A549 treated with CpdA at 1 μM for 4 hours (cell line): ENCODE measurements at places on chromosomes 5 and 9. TPM values are rescaled to one million over a fixed set of nuclear protein-coding genes. Genes with fewer than 3 reads are reported as not detected.

OLFM1 gene
- total RNA-seq, result 9.8 to 11.7 TPM (median 10.8 TPM) in 5 replicates

FOXD4L4 gene
- 0.08 TPM in 2 of 5 replicates, not detected in the others for total RNA-seq

IL31RA gene
- 1.3 to 2.0 TPM (median 1.9 TPM) in 5 replicates for total RNA-seq

CDO1 gene
- total RNA-seq, result 0.05 to 0.09 TPM in 2 of 5 replicates, not detected in the others

PSMD5 gene
- 30.1 to 38.1 TPM (median 30.5 TPM) in 5 replicates for total RNA-seq

SNCB gene
- total RNA-seq, result 1.0 to 1.4 TPM (median 1.2 TPM) in 5 replicates

GADD45G gene
- total RNA-seq, result 0.16 to 0.40 TPM (median 0.35 TPM) in 4 of 5 replicates, not detected in the other

GABRA1 gene
- not detected in 5 replicates for total RNA-seq

DND1 gene
- 0.47 to 1.0 TPM (median 0.82 TPM) in 5 replicates for total RNA-seq

CCDC187 gene
- not detected in 5 replicates for total RNA-seq
